ENCODE measurements at places on chromosomes 1 and 21.

GRCh38 chr1:243397613-243398321 lies 141.9 kb downstream of the SDCCAG8 start:
- no peak for DNase-seq

- DNase-seq = no peak
Observed at GRCh38 chr1:246351721-246352120, 155.4 kb downstream of the SMYD3 start.

- DNase-seq = no peak
Observed at GRCh38 chr1:203178083-203178482, 2.5 kb upstream of the MYBPH start.

DNA sequence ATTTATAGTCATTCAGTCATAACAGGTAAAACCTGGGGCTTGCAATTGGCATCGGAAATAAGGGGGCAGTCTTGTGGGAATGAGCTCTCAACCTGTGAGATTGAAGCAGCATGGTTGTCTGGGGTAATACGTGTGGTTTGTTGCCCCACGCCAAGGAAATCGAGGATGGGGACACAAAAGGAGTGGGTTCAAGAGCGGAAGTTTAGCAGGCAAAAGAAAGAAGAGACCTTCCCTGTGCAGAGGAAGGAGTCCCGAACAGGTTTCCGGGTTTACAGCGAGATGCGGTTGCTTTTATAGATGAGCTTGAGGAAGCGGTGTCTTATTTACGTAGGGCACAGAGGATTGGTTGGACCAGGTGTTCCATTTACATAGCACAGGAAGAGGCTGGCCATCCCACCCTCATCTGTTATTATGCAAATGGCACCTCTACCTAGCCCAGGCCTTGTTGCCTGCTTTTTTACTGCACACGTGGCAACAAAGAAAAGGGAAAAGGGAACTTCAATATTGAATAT lies 37.3 kb downstream of the IFNAR1 start:
- DNase-seq = no peak

Data from HEK293T (cell line).